ENCODE measurements at places on chromosomes 6 and 20.

DNA sequence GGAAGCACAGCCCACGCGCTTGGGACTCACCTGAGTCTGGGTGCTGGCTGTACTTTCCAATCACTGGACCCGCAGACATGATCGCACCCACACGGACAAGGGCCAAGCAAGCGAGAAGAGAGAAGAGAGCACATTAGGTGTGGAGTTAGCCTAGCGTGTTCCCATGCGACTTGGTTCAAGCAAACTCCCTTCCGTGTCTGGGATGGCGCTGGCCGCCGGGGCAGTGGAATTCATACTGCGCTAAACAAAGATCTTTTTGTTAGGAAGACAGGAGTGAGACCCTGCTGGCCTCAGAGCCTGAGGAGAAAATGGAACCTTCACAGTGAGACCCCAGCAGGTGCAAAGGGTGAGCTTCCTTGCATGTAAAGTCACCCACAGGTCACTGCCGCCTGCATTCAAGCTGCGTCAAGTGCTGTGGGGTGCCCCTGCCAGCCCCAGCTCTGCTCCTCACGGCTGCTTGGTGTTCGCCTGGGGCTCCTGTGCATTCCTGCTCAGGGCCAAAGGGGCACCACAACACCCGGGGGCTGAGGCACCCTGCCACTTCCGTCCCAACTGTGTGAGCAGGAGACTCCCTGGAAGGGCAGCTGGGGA is 26.4 kb downstream of the PSMG4 start:
- DNase-seq = no peak

- DNase-seq = no peak
Measured at GRCh38 chr6:159806021-159806458, 6.0 kb downstream of the PNLDC1 start.

DNA sequence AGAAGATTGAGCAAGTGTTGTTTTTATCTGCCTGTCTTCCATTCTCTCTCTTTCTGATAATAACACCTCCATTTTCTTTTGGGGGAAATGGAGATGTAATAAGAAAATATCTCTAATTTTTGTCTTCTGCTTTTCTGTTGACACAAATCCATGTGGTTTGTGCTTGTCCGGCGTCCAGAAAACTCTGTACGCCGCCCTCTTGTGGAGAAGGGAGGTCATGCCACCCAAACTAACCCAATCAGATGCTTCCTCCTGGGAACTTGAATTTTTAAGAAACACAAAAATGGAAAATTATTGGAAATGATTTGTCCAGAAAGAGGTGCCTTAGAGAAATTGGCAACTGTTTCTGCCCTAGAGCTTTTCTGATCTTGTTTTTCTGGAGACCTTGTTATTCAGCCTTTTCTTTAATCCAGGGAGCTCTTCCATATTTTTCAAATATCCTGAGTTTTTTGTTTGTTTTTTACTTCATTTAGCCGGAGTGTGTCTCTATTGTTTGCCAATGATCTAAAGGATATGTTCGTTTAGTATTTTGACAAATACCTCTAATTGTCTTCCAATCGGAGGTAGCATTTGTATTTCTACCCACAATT is 17.8 kb upstream of the FNDC1 start:
- peak; percentile 73 for DNase-seq

DNA sequence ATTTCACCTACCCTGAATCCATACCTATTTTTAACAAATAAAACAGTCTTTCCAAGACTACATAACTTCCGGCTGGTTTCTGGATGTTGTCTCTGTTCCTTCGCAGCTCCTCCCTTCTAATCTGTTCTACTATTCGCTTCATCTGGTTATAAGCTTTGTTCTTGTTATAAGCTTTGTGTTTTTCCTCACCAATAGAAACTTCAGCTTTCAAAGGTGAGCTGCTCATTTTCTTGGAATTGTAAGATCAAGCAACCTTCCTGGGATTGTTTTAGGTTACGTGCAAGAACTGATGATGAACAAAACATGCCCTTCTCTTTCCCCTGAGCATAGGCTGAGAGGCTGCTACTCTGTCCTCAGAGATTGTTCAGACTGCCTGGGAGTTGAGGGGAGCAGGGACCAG is 2.1 kb downstream of the GFOD1 start:
- DNase-seq = no peak

DNA sequence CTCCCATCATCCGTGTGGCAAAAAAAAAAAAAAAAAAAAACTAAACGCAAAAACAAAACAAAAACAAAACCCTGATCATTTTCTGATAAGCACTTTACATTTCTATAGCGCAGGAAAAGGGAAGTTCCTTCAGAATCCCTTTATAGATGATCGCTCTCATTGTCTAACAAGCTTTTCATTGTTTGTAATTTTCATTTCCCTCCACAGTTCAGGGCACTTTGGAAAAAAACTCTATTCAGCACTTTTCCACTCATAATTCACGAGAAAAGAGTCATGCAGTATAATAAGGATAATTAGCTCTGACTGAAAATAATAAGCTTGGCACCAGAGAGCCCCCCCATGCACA is 89.4 kb upstream of the ATXN1 start:
- DNase-seq = no peak

DNA sequence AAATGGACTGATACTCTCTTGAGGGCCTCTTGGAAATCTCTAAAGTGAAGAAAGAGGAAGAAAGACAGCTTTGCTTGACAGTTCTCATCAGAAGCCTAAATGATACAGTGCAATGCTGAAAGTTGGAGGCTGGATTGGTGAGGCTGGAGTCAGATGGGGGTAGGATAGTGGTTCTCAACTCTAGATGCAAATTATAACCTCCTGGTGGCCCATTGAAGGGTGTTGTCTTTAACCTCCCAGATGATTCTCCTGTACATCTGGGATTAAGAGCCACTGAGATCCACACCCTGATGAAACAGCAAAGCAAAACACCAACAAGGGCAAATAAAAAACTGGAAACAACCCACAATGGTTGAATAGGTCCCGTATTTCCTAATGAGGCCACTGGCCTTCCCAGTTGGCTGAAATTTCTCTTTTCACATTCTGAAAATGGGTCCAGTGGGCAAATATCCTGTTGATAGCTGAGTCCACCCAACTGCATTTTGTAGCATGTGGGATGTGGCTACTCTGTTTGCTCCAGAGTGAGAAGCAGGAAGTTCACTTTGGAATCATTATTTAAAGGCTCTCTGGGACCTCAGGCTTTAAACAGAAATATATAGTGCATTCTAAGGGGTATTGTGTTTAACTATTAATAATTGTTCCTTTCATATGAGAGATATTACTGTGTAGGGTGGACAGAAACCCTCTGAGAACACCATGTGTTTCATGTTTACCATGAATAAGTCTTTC is 208.1 kb downstream of the SOX4 start:
- no peak for DNase-seq

- DNase-seq = peak; percentile 49
Measured at GRCh38 chr20:62065674-62066338, at the start of gene TAF4. Gene TAF4 (minus strand): TSS chr20:62065881. CDS start chr20:62065810, 71 bp downstream.

- DNase-seq = no peak
Measured at GRCh38 chr6:88574031-88574430, 389.4 kb downstream of the RNGTT start.

Measured in brain microvascular endothelial cell (primary cell).